Panc1 (cell line): ENCODE measurements at places on chromosomes 12 and 14.

DNA sequence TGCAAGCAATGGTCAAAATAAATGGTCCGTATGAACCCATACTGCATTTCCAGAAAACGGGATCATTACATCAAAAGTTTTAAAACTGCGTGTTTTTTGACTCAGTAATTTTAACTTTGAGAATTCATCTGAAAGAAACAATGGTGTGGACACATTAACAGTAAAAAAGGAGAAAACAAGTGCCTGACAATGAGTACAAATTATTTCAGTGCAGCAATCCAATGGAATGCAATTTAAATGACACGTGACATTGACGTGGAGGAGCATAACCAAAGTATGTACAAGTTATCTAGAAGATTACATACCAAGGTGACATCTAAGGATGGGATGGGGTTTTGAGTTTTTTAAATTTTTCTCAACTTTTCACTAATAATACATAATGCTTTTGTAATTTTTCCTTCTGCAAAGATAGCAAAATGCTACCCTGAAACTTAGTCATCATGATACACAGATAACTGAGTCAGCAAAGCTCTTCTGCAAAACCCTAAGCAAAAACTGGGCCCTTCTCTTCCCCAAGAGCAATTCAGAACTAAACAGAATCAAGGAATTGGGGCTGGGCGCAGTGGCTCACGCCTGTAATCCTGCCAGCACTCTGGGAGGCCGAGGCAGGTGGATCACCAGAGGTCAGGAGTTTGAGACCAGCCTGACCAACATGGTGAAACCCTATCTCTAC, 20.4 kb downstream of the HNRNPC start:
- H3K4me1 ChIP-seq = peaks cover 15% of the 10 kb centered on the region; the same call in 1 of the 2 replicates
- H3K36me3 ChIP-seq = peaks cover 32% of the 10 kb centered on the region
- no peak overlapping the region for H3K4me3 ChIP-seq
- no peak overlapping the region for H3K27ac ChIP-seq
- DNase-seq = no peak

- H3K4me3 ChIP-seq = no peak overlapping the region
- H3K27ac ChIP-seq = peak overlapping the region; percentile 83
- no peaks in the 10 kb centered on the region; the same call in 1 of the 2 replicates for H3K36me3 ChIP-seq
- no peaks in the 10 kb centered on the region for H3K27me3 ChIP-seq
Observed at GRCh38 chr12:12807970-12808702, 5.0 kb upstream of the DDX47 start.

- no peaks in the 10 kb centered on the region for H3K27me3 ChIP-seq
- H3K4me3 ChIP-seq = no peak overlapping the region
- DNase-seq = no peak
- H3K27ac ChIP-seq = no peak overlapping the region
- H3K4me1 ChIP-seq = no peaks in the 10 kb centered on the region
Observed at GRCh38 chr12:128091101-128091720, 175.8 kb upstream of the TMEM132C start.

- H3K27me3 ChIP-seq = no peaks in the 10 kb centered on the region
- no peak overlapping the region for H3K27ac ChIP-seq
- H3K4me1 ChIP-seq = no peaks in the 10 kb centered on the region
- no peaks in the 10 kb centered on the region; the same call in 1 of the 2 replicates for H3K36me3 ChIP-seq
- DNase-seq = no peak
Observed at GRCh38 chr12:87793131-87793530, 236.1 kb downstream of the C12orf50 start.

GRCh38 chr14:60862283-60862682, 118.6 kb downstream of the TRMT5 start:
- DNase-seq = no peak
- no peaks in the 10 kb centered on the region for H3K4me1 ChIP-seq
- no peaks in the 10 kb centered on the region for H3K27me3 ChIP-seq
- H3K36me3 ChIP-seq = no peaks in the 10 kb centered on the region
- no peak overlapping the region for H3K27ac ChIP-seq
- no peak overlapping the region for H3K4me3 ChIP-seq

DNA sequence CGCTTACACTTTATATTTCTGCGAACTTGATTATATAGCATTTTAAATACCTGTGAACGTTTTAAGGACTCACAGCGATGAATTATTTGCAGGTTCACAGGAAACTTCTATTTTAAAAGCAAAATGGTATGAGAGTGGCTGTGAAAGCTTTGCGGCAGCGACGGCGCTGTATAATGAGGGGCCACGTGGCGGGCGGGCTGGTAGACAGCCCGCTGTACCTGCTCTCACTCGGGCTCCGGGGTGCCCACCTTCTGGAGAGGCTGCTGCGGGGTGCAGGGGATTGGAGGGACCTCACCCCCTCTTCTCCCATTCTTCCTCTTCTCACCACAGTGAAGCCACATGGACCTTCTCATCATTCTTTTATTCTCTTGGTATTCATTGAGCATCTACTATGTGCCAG, 164.2 kb upstream of the MYL2 start:
- no peak overlapping the region for H3K4me3 ChIP-seq
- no peaks in the 10 kb centered on the region; the same call in 1 of the 2 replicates for H3K4me1 ChIP-seq
- no peaks in the 10 kb centered on the region for H3K36me3 ChIP-seq
- DNase-seq = no peak

GRCh38 chr14:46368275-46368674, 283.3 kb downstream of the RPL10L start:
- no peaks in the 10 kb centered on the region for H3K36me3 ChIP-seq
- no peak overlapping the region for H3K27ac ChIP-seq
- no peaks in the 10 kb centered on the region for H3K4me1 ChIP-seq
- DNase-seq = no peak
- H3K27me3 ChIP-seq = no peaks in the 10 kb centered on the region

GRCh38 chr12:3680919-3681594, 71.9 kb downstream of the CRACR2A start:
- H3K27me3 ChIP-seq = no peaks in the 10 kb centered on the region
- no peak overlapping the region for H3K4me3 ChIP-seq
- no peak for DNase-seq
- no peaks in the 10 kb centered on the region for H3K36me3 ChIP-seq

GRCh38 chr12:102596031-102596430, 115.7 kb upstream of the IGF1 start:
- H3K4me3 ChIP-seq = no peak overlapping the region
- no peaks in the 10 kb centered on the region for H3K4me1 ChIP-seq
- no peaks in the 10 kb centered on the region for H3K36me3 ChIP-seq
- H3K27ac ChIP-seq = no peak overlapping the region

- H3K4me1 ChIP-seq = no peaks in the 10 kb centered on the region; the same call in 1 of the 2 replicates
- no peaks in the 10 kb centered on the region for H3K36me3 ChIP-seq
- peaks cover 18% of the 10 kb centered on the region for H3K27me3 ChIP-seq
- H3K4me3 ChIP-seq = no peak overlapping the region
- no peak for DNase-seq
Observed at GRCh38 chr12:54592316-54592715, 3.9 kb upstream of the PPP1R1A start.

- H3K27ac ChIP-seq = no peak overlapping the region
- no peaks in the 10 kb centered on the region for H3K27me3 ChIP-seq
- H3K4me1 ChIP-seq = no peaks in the 10 kb centered on the region
- no peak overlapping the region for H3K4me3 ChIP-seq
- peak; percentile 25 for DNase-seq
- H3K36me3 ChIP-seq = no peaks in the 10 kb centered on the region
Observed at GRCh38 chr14:89767861-89768268, 186.7 kb downstream of the EFCAB11 start.

- no peaks in the 10 kb centered on the region for H3K36me3 ChIP-seq
- no peak overlapping the region for H3K27ac ChIP-seq
- peaks cover 18% of the 10 kb centered on the region for H3K4me1 ChIP-seq
- DNase-seq = no peak
- no peaks in the 10 kb centered on the region for H3K27me3 ChIP-seq
Observed at GRCh38 chr14:75432411-75432810, 4.6 kb downstream of the JDP2 start.

- DNase-seq = no peak
- H3K36me3 ChIP-seq = no peaks in the 10 kb centered on the region
- no peaks in the 10 kb centered on the region for H3K4me1 ChIP-seq
- H3K27ac ChIP-seq = no peak overlapping the region
- no peaks in the 10 kb centered on the region for H3K27me3 ChIP-seq
Observed at GRCh38 chr12:102201436-102202061, 3.9 kb upstream of the PMCH start.

DNA sequence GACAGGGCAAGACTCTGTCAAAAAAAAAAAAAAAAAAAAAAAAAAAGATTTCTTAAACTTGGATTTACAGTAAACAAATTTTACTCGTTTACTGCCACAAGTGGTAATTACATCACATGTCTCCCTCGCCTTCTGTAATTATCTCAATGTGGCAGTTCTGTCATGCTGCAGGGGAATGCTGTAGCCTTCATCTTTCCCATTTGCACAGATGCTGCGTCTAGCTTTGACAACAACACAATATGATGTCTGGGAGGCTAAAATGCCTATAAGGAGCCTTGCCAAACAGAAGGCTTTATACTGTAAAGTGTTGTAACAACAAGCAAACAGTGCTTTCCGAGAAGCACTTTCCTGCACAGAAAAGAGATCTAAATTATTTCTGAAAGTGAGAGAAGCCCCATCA, 48.7 kb downstream of the ESR2 start:
- no peaks in the 10 kb centered on the region for H3K36me3 ChIP-seq
- no peak for DNase-seq
- no peak overlapping the region for H3K27ac ChIP-seq
- no peak overlapping the region for H3K4me3 ChIP-seq

- no peak for DNase-seq
- no peaks in the 10 kb centered on the region for H3K27me3 ChIP-seq
- no peak overlapping the region for H3K4me3 ChIP-seq
- no peaks in the 10 kb centered on the region for H3K4me1 ChIP-seq
- H3K36me3 ChIP-seq = no peaks in the 10 kb centered on the region
Observed at GRCh38 chr12:57262126-57262822, 11.3 kb upstream of the STAC3 start.

DNA sequence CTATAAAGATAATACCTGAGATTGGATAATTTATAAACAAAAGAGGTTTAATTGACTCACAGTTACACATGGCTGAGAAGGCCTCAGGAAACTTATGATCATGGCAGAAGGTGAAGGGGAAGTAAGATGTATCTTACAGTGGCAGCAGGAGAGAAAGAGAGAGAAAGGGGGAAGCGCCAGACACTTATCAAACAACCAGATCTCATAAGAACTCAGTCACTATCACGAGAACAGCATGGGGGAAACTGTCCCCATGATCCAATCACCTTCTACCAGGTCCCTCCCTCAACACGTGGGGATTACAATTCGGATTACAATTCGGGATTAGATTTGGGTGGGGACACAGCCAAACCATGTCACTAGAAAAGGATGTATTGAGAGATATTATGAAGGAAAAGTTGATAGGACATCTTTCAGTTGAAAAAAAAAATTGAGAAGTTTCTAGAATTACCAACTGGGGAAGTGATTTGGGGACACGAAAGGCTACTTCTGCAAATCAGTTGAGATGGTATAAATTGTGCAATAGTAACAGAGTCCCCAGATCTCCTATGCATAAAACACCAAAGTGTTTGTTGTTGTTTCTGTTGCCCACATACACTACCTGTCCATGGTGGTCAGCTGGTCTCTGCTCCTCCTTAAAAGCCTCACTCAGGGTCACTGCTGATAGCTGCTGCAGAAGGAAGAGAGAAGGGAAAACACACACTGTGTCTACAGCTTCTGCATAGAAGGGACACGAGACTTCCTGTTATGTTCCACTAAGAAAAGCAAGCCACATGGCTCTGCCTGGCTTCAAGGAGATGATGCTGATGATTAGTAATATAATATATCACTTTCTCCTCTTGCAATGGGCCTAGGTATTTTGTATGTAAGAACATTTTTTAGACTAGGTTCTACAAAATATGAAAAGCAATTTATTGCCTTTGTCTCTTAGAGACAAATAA, 465.5 kb downstream of the PDZRN4 start:
- DNase-seq = no peak
- no peak overlapping the region for H3K27ac ChIP-seq
- no peaks in the 10 kb centered on the region for H3K27me3 ChIP-seq
- no peaks in the 10 kb centered on the region for H3K4me1 ChIP-seq
- H3K4me3 ChIP-seq = no peak overlapping the region
- no peaks in the 10 kb centered on the region for H3K36me3 ChIP-seq

DNA sequence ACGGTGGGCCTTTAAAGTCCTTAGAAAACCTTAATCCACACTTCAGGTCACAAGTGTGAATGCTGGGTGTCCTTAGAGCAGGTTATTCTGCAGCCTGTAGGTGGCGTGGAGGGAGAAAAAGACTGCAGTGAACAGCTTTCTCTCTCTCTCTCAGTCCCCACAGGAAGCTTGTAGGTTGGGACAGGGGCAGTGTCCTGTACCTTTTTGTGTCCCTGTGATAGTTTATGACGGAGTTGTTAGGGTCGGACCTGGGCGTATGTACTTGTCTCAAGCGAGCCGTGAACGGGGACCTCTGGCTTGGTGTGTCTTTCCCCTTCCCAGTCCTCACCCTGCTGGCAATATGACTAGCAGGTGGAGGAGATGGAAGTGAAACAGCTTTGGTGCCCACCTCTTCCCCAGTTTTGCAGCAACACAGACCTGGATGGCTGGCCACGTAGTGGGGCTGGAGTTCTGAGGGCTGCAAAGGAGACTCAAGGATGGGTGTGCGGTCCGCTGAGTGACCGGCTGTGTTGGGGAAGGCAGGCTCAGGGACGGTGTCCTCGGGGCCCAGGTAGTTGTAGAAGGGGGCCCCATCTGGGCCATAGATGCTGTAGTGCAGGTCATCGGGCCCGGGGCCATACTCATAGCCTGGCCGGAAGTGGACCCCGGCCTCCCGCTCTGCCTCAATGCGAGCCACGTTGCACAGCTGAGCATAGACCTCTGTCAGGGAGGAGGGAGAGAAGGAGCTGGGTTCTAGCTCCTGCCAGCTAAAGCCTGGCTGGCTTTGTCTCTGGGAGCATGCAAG, 8.9 kb downstream of the ISCA2 start:
- H3K27ac ChIP-seq = no peak overlapping the region
- H3K27me3 ChIP-seq = no peaks in the 10 kb centered on the region
- no peaks in the 10 kb centered on the region for H3K36me3 ChIP-seq
- peak; percentile 30 for DNase-seq
- no peaks in the 10 kb centered on the region for H3K4me1 ChIP-seq

DNA sequence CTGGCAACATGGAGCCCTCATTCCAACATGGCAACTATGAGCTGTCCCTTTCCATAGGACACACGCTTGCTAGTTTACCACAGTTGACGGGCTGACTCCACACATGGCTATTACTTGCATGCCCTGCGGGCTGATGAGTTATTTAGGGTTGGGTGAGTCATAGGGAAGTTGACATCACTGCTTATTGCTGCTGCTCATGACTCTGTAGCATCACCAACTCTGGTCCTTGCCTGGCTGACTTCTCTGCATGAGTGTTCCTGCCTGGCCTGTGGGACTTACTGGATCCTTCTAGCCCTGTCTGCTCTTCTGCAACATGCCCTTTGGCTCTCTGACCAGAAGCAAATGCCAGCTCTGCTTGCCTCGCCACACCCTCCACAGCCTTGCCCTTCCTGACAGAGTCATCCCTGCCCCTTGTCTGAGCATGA, 199.5 kb downstream of the ANO6 start:
- H3K27ac ChIP-seq = no peak overlapping the region
- H3K27me3 ChIP-seq = no peaks in the 10 kb centered on the region
- no peaks in the 10 kb centered on the region for H3K4me1 ChIP-seq

- H3K4me1 ChIP-seq = peaks cover 14% of the 10 kb centered on the region
- no peak overlapping the region for H3K27ac ChIP-seq
- no peak overlapping the region for H3K4me3 ChIP-seq
- no peaks in the 10 kb centered on the region for H3K36me3 ChIP-seq
Observed at GRCh38 chr12:26297396-26298070, 102.2 kb downstream of the SSPN start.
